ENCODE measurements at places on chromosomes 6 and 20.

DNA sequence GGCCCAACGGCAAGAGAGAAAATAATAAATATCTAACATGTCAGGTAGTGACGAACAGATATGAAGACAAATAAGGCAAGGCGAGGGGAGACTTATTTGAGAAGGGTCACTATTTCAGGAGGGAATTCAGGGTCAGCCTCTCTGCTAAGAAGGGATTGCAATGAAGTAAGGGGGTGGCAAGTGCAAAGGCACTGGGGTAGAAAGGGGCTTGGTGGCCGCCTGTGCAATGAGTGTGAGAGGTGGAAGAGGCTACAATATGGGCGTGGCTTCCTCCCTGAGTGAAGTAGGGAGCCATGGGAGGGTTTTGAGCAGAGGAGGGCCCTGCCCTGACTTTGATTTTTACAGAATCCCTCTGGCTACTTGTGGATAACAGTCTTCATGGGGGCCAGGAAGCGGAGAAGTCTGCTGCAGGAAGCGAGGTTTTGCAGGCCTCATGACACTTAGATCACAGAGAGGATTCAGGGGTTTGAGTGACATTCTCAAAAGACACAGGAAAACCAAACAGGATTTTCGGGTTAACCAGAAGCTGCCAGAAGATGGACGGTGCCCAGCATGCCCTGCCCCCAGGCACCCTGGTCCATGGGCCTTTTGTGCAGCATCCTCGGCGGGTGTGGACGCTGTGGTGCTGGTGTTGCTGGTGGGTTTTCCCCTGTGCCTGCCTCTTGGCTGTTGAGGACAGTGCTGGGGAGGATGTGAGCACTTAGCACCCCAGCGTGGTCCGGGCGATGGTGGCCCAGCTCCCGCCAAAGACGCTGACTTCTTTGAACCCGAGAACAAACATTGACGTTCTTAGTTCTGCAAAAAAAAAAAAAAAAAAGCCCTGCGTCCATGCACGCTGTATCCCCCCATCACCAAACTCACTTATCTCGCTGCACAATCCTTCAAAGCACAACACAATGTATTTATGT lies 124.2 kb upstream of the PTPN1 start:
- no peak for DNase-seq

DNA sequence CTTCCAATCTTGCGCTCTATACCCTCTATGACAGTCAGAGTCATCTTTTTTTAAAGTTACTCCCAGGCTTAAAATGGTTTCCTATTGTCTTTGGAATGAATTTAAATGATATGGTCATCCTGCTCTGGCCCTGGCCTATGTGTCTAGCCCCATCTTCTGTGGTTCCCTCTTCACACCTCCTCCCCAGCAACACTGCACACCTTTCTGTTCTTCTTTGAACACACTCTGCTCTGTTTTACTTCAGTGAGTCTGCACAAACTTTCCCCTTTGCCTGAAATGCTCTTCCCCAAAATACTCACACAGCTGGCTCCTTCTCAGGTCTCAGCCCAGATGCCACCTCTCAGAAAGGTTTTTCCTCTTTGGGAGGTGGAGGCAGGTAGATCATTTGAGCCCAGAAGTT lies 132.7 kb downstream of the FYN start:
- DNase-seq: no peak

DNA sequence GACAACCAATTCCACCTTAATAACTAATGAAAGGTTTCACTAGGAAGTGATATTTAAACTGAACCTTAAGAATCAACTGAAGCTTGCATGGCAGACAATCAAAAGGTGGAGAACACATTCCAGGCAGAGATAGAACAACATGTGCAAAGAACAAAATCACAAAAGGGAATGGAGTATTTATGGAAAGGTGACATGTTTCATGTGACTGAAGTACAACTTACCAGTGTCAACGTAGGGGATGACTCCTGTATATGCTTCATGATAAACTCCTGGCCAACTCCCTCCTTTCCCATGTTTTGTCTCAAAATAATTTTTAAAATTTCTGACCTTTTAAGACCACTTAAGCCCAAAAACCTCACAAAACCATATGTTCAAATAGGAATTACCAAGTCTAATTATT lies 6.6 kb downstream of the PLN start:
- DNase-seq: no peak

DNA sequence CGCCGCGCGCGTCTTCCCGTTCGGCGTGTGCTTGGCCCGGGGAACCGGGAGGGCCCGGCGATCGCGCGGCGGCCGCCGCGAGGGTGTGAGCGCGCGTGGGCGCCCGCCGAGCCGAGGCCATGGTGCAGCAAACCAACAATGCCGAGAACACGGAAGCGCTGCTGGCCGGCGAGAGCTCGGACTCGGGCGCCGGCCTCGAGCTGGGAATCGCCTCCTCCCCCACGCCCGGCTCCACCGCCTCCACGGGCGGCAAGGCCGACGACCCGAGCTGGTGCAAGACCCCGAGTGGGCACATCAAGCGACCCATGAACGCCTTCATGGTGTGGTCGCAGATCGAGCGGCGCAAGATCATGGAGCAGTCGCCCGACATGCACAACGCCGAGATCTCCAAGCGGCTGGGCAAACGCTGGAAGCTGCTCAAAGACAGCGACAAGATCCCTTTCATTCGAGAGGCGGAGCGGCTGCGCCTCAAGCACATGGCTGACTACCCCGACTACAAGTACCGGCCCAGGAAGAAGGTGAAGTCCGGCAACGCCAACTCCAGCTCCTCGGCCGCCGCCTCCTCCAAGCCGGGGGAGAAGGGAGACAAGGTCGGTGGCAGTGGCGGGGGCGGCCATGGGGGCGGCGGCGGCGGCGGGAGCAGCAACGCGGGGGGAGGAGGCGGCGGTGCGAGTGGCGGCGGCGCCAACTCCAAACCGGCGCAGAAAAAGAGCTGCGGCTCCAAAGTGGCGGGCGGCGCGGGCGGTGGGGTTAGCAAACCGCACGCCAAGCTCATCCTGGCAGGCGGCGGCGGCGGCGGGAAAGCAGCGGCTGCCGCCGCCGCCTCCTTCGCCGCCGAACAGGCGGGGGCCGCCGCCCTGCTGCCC lies 1.1 kb downstream of the SOX4 start:
- peak; percentile 72 for DNase-seq

GRCh38 chr20:36792422-36792821 lies 18.9 kb upstream of the DSN1 start:
- DNase-seq: peak; percentile 81

DNA sequence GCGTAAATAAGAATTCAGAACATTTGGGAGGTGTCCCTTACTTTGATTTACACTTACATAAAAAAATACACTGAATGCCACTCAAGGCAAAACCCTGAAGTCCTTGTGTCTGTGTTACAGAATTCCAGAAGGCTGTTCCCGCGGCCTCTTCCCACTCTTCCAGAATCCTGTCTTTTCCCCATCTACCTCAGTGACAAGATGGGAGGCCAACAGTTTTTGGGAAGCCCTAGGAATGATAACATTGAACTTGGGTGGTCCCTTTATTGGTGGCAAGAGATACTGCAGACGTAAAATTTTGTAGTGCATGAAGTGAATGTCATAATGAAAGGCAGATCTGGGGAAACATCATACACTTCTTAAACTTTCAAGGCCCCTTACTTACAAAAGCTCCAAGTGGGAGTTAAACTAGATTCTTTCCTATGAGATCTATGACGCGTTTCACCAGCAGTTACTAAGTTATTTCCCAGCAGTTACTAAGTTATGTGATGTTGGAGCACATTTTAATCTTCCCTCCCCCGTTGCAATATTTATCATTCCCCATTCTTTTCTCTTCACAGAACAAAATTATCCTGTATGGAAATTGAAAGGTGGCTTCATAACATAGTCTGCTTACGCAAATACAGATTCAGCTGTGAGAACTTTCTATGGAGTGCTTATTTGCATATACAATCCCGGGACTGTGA lies 79.5 kb downstream of the BCAS1 start:
- no peak for DNase-seq

DNA sequence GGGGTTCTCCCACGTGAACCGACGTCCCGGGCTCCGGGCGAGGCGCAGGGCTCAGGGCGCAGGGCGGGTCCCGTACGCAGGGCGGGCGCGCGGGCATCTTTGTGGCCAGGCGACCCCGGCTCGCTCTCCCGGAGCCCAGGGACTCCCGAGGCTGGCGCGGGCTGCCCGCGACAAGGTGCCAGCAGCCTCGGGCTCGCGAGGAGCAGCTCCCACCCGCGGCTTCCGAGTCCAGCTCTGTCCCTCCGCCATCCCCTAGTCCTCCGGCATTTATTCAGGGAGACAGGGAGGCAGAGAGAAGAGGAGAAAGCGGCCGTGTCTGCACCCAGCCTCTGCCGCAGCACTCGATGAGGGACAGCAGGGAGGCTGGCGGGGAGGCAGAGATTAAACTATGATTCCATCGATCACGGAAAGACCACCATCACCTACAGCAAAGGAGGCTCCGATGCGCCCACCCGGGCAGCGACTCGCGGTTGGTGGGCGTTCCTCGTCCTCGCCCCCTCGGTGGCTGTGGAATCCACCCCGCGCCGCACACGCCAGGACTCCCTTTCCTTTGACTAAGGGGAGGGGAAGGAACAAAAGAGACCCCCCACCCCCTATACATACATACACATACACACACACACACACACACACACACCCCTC lies 1.1 kb downstream of the RGS17 start:
- peak; percentile 19 for DNase-seq

GRCh38 chr6:3899970-3900439 lies 50.8 kb downstream of the FAM50B start:
- DNase-seq: no peak

- DNase-seq: no peak
Measured at GRCh38 chr20:3901706-3902440, 12.7 kb downstream of the PANK2 start.

GRCh38 chr6:143747347-143747842 lies 69.6 kb downstream of the PHACTR2 start:
- no peak for DNase-seq

GRCh38 chr6:136549300-136550044 lies 750 bp downstream of the MAP7 start:
- peak; percentile 36 for DNase-seq

DNA sequence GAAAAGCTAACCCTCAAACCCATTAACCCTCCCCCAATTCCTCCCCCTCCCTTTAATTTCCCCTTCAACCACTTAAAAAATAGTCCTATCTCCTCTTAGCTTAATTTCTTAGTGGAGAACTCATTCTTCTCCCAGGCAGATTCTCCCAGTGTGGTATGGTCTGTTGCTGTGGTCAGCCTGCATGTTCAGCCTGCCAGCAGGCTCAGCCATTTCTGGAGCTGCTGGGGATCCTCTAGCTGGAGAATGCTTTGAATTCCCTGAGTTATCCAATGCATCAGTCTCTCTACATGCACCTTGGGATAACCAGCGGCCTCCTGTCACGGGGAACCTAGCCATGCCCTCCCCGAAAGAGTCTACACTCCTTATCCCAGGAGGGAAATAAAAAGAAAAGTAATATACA lies 375.4 kb upstream of the RSPO3 start:
- no peak for DNase-seq

GRCh38 chr20:34806255-34806654 lies 19.2 kb downstream of the NCOA6 start:
- no peak for DNase-seq

- DNase-seq: peak; percentile 73
Measured at GRCh38 chr6:53794137-53794719, 577 bp upstream of the LRRC1 start.

DNA sequence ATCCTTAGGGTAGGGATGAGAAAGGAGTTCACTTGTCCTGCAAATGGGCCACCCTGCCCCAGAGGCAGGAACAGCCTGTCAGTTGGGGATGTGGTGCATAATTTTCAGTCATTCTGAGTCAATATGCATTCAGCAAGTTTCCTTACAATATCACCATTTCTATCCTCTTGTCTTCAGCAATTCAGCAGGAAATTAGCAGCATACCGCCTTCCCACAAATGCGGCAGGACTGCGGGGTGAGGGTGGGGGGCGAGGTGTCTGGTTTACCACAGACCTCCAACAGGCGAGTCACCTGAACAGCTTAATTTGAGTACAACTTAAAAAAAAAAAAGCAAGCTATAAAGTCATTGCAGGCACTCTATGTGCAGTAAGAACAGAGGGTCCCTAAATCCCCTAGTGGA lies 126.8 kb downstream of the MAP3K7 start:
- DNase-seq: no peak

DNA sequence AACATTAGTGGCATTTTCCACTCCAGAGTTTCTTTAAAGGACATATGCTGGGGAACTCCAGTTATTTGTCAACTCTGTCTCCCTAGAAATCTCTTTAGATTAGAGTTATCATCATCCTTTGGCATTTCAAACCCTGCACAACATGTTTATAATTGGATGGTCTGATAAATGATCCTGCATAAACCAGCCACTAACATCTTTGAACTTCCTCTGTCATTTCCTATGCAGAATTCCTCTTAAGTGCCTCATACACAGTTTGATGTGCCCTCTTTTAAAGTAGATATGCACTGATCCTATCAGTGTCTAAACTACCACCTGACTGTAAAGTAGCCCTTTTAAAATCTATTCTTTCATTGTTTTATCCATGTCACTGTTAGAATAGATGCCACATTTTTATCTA lies 306.3 kb upstream of the IRAK1BP1 start:
- DNase-seq: no peak

DNA sequence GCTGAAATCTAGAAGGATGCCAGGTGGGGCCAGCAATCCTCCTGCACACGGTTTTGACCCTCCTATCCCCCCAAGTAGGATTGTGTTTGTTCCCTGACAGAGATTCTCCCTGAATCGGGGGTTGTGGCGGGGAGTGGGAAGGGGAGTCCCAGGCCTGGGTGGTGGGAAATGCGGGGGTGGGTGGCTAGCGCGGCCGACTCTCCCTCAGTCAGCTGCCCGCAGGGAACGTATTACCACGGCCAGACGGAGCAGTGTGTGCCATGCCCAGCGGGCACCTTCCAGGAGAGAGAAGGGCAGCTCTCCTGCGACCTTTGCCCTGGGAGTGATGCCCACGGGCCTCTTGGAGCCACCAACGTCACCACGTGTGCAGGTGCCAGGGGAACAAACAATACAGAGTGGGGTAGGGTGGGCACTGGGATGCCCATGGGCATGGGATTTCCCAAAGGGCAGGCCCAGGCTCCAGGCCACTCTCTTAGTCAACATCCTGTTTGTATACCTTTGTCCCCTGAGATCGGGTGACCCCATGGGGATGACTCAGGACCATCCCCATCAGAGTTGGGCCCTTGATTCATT lies 16.1 kb upstream of the ZNF76 start:
- no peak for DNase-seq

DNA sequence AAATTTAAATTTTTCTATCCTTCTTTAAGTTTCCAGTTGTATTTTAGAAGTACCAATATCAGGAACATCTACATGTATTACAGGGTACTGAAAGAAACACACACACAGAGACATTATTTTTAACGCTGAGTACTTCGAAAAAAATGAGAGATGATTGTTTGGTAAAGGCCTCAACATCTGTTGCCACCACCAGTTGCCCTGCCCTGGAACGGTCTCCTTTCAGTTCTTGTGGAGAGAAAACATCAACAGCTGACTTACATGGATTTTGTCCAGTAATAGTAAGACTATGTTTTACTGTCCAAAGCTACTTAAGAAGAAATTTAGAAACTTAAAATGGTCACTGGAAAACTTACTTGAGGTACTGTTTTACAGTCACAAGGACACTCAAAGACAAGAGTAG lies 16.7 kb downstream of the HMGCLL1 start:
- no peak for DNase-seq

- no peak for DNase-seq
Measured at GRCh38 chr20:8854571-8854970, 214.3 kb upstream of the PLCB4 start.

- peak; percentile 98 for DNase-seq
Measured at GRCh38 chr20:43513931-43514647, 6.6 kb downstream of the L3MBTL1 start.

GRCh38 chr6:32604434-32604877 lies 14.8 kb upstream of the HLA-DRB1 start:
- DNase-seq: no peak

- no peak for DNase-seq
Measured at GRCh38 chr6:54681987-54682386, 164.6 kb upstream of the FAM83B start.

GRCh38 chr20:32315399-32315798 lies 37.9 kb downstream of the KIF3B start:
- DNase-seq: no peak

Measured in WERI-Rb-1 (cell line).